ENCODE measurements at places on chromosomes 2 and 18.

DNA sequence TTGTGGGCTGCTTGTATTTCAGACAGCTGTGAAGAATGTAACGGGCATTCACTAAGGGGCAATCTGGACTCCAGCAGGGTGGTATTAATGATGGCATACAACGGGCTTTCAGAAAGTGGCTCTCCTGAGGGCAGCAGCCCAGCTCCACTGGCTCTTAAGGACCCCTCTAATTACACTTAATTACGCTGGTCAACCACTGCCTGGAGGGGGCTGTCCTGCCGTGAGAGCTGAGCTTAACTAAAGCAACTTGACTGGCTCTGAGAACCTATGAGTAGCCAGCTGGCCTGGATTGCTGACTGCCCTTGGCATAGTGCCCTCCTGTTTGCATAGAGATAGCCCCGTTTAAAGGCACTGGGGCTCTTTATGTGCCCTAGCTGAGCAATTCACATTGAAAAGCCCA, 3.8 kb downstream of the LIPG start:
- DNase-seq, result no peak

DNA sequence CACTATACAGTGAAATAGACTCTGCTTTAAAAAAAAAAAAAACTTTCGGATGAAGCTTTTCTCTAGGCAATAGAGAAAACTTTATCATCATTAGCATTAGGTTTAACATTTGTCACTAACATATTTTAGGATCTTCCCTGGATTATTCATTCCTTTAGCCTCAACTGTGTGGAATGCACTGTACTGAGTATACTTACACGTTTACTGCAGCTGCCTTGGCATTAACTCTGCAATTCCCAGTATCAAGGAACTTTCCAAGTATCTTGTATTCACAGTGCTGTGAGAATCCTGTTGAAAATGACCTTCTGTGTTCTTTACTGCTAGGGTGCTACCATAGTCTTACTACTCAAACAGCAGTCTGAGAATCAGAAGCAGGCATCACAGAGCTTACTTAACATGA, 328.2 kb upstream of the COL3A1 start:
- no peak for DNase-seq

GRCh38 chr2:74939919-74940812, 18.3 kb upstream of the POLE4 start:
- no peak for DNase-seq

- DNase-seq, result no peak
Measured at GRCh38 chr18:58996131-58996641, 131.5 kb downstream of the ZNF532 start.

DNA sequence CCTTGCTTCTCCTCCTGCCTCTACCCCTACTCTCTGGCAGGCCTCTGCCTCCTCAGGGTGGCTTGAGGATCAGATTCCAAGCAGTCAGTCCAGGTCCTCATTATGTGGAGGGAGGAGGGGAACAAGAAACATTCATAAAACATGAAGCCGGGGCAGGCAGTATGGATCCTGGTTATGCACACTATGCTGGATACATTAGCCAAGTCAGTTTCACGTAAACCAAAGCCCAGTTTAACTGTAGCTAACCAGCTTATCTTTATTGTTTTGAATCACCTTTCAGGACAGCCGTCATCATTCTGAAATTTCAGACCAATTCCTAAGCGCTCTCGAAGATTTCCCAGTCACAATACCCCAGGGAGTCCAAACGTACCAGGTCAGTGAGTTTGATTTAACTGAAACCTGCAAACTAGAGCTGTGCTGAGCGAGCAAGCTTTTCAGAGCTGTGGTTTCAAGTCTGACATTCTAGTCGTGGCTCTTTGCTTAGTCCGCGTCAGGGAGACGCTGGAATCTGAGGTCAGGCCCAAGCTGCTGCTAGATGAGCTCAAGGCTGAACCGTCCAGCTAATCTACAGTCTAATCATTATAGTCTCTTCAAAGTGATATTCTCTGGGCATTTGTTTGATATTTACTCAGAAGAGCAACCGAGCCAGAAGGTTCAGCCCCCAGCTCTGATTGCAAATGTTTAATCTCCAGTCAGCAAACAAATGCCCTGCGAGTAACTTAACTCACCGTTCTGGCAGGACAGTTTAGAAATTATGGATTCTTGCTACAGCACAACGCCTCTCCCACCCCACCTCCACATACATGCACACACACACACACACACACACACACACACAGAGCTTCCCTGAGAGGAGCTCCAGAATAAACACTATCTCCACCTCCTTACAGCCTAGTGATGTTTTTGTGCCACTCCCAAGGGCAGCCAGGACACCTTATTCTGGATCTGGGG, 63.8 kb upstream of the BZW1 start:
- DNase-seq, result no peak

DNA sequence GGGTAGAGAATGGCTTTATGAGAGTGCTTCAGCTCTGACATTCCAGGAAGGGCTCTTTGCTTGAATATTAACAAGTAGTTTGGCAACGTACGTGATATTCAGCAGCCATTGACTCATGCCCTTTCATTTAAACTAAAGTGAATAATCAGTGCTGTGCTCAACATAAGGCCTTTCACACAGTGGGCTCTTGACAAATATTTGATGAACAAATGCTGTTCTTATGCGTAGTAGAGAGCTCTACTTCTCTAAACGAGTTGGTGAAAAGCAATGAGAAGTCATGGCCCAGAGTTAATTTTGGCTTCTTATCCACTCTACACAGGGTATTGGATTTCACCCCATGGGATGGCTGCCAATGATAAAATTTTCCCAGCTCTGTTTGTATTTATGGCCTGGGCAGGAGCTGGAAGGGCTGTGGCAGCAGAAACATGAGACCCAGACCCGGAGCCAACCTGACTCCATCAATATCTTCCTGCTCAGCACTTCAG, 338.9 kb downstream of the CCDC85A start:
- DNase-seq, result peak; percentile 68

DNA sequence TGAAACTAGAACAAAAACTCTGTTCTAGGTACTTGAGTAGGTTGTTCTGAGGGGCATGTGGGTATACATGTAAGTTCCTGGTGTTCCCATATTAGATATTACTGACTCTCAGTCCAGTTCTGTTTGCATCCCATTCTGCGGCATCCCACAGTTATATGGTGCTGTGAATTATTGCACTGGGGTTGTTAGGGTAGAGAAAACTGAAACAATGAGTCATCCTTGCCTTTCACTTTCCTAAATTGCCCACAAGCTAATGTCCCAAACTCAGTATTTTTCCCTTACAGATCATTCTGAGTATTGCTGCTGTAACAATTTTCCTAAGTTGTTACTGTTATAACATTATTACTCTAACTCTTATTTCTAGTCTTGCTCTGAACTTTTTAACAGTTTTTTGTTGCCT, 3.0 kb downstream of the WDR75 start:
- no peak for DNase-seq

- DNase-seq, result peak; percentile 81
Measured at GRCh38 chr2:224412141-224413015, 10.5 kb upstream of the FAM124B start.

DNA sequence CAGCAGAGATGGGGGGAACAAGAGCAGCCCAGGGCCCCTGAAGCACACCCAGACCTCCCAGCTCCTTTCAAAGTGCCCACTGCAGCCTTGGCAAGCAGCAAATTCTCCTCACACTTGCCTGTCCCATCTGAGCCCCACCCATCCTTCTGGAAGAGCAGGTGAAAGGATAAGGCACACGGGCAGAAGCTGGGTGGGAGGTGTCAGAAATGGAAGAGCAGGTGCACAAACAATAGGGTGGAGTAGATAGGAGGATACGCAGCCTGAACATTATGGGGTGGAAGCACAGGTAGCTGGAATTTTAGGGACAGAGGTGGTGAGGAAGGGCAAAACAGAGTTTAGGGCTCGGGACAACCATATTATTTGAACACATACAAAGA, 69.2 kb downstream of the TNS1 start:
- no peak for DNase-seq

DNA sequence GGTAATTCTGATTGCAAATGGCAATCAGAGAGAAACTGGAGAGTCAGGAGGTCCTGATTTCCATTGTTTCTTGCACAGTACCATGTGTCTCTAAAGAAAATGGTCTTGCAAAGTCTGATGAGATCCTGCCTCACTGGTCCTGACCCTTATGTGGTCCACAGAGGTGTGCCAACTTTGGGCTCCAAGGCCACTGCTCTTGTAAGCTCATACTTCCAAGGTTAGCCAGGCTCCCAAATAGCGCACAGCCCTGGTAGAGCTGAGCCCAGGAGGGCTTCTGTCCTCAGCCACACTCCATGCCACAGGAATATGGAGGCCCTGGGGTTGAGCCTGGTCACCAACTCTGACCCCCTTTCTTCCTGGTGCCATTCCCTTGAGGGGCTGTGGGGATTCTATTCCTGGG, 80.7 kb downstream of the SDC1 start:
- DNase-seq, result no peak

GRCh38 chr18:231563-231962, 36.3 kb downstream of the THOC1 start:
- DNase-seq, result no peak

GRCh38 chr2:205284334-205284733, 398.0 kb upstream of the NRP2 start:
- DNase-seq, result no peak
